Sciatic nerve (tissue), 2 donors: ENCODE measurements at places on chromosomes 1 and 21. TPM values are rescaled to one million over a fixed set of nuclear protein-coding genes. Genes with fewer than 3 reads are reported as not detected.

DNA sequence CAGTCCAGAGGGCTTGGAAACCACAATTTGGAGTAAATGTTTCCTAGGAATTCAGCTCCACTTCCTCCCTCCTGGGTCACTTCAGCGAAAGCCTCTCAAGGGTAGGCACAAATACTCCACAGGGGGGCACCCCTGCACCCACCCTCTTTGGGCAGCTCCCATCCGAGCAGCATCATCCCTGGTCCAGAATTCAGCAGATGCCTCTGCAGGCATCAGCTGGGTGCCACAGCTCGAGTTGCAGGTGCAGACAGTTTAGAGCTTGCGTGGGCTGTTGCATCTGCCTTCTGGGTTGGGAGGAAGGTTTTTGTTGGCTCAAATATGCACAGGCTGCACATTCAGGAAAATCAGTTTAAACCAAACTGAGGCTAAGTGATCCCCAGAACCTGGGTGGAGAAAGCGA lies 25.0 kb downstream of the KANK4 start:
- DNase-seq, result no peak

- DNase-seq, result no peak
Measured at GRCh38 chr1:154813846-154814505, 56.1 kb downstream of the KCNN3 start.

DNA sequence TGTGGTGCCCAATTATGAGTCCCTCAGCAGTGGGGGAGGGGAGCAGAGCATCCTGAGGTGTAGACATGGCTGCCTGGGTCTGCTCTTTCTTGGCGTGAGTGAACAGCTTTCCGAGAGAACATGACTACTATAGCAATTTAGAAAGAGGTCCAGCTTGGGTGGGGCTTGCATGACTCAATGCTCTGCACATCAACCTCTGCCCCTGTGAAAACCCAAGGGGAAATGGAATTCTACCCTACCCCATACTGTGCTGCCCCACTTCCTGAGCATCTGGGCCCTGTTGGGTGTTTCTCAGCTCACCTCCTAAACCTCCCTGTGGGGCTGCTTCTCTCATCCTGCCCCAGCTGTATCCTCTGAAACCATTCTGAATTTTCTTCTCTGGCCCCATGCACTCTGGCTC lies 8.2 kb upstream of the AZIN2 start:
- DNase-seq, result no peak

GJA5 gene
- 19.6 TPM for total RNA-seq

GRCh38 chr1:236129306-236129705 lies 13.0 kb upstream of the GPR137B start:
- DNase-seq, result no peak

GRCh38 chr1:167629681-167630567 lies at the start of gene RCSD1:
RCSD1 (plus strand) TSS chr1:167630232; CDS start chr1:167630424, 192 bp downstream.
- DNase-seq, result no peak

DNA sequence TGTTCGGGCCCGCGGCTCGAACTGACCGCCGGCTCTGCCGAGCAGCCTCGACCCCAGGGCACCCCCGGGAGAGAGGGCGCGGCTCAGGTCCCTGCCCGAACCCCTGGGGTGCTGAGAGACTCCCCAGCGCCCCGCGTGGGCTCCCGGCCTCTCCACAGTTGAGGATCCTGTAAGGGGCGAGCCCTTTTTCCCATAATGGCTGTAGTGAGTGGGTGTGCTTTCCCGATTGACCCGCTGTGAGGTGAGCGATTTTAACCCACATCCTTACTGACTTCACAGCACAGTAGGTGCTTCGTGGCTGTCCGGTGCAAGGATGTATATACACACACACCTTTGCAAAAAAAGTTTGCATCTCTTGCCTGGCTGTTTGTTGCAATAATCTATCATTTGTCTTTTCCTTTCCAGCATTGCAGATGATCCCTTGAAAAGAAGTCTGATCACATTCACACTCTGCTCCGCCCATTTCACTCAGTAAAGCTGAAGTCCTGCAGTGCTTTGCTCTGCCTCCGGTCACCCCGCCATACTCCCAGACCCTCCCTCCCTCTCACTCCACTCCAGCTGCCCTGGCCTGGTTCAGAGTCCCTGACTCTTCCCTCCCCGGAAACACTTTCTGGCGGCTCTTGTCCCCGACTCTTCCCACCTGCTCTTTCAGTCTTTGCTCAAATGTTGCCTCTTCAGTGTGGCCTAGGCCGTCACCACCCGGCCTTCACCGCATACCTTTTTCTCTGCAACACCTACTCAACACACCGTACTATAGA lies 955 bp upstream of the UBE2G2 start:
- no peak for DNase-seq

SYPL2 gene
- 4.2 TPM for total RNA-seq

GRCh38 chr1:1066403-1067283 lies 7.5 kb downstream of the RNF223 start:
- DNase-seq, result no peak

DNA sequence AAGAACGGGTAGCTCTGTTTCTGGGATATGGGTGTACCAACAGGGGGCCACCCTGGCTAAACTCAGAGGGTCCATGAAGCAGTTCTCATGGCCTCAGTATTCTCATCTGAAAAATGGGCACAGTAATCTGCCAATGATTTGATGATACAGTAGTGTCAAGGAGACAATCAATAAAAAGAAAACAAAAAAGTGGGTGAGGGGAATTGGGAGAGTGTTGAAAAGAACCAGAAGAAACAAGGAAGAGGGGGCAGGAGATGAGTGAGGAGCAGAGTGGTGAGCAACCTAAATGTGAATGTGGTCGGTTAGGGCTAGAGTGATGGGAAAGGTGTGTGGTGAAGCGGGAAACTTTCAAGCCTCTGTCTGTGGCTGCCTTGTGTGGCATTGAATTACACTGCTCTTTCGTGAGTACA lies 2.0 kb downstream of the SLAMF7 start:
- DNase-seq, result no peak

PLA2G2D gene
- not detected for total RNA-seq
